ENCODE measurements at places on chromosomes 1 and 21.

DNA sequence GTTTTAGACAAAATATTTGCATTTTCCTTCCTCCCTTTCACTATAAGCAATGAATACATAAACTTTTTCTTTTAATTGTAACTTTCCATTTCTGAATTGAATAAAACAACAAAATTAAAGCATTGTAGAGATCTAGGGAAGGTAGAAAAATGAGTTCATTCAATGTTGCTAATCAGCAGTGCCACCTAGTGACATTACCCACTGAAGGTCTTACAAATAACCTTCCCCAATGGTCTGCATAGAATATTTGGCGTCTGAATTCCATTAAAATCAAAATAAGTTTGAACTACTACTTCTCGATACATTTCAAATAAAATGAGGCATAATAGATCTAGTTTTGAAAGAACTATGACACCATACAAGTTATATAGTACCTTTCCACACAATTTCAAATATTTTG is 19.6 kb downstream of the FH start:
- DNase-seq = peak; percentile 6

DNA sequence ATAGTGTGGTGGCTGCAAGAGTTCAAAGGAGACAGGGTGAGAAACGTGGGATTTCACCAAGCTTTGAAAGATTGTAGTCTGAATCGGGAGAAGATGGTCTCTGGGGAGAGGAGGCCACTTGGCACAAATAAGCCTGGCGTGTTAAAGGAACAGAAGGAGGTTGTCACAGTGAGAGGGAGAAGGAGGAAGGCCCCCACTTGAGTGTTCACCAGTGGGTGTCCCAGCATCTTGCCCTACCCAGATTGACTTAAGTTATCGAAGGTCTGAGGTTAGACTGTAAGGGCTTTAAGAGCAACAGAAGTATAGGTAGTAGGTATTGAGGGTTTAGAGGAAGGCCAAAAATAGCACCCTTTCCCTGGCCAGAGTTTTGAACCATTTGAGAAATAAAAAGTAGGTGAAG is 48.0 kb downstream of the BACH1 start:
- DNase-seq = no peak

- DNase-seq = no peak
Observed at GRCh38 chr1:82858031-82858430, 1057.3 kb downstream of the ADGRL2 start.

GRCh38 chr1:55823541-55824250 is 608.5 kb upstream of the USP24 start:
- peak; percentile 14 for DNase-seq

DNA sequence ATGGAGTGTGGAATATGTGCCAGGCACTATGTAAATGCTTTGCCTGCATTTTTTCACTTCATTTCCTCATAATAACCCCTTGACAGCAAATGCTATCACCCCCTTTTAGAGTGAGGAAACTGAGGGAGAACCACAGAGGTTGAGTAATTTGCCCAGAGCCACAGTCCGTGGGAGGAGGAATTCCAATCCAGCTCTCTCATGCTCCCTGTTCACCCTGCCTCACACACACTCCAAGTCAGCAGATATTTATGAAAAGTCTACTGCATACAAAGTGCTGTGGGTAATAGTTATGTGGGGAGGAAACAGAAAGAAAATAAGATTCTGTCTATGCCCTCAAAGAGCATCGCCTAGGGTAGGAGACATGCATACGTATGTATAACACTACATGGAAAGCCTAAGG is 30.9 kb upstream of the RBM15 start:
- peak; percentile 52 for DNase-seq

Data from hepatic stellate cell (primary cell).